Effector memory CD4-positive, alpha-beta T cell (primary cell): ENCODE measurements at places on chromosomes 6 and 20.

GRCh38 chr6:53029761-53030160, 34.7 kb upstream of the GSTA4 start:
- no peak for DNase-seq

DNA sequence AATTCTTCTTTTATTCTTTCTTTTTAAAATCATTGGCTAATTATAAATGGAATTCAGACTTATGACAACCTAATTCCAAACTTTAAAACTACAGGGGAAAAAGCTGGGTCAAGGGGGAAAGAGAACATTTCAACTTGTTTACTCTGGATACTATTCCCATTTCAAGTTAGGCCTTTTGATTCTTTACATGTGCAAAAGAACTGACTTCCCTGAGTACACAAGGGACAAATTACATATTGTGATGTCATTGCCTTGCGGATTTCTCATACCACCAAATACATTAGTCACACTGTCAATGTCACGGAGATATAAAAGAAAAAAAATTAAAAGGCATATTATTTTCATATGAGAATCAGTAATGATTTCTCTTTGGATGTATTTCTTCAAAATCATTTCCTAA, 96.5 kb upstream of the TBX18 start:
- DNase-seq = no peak

DNA sequence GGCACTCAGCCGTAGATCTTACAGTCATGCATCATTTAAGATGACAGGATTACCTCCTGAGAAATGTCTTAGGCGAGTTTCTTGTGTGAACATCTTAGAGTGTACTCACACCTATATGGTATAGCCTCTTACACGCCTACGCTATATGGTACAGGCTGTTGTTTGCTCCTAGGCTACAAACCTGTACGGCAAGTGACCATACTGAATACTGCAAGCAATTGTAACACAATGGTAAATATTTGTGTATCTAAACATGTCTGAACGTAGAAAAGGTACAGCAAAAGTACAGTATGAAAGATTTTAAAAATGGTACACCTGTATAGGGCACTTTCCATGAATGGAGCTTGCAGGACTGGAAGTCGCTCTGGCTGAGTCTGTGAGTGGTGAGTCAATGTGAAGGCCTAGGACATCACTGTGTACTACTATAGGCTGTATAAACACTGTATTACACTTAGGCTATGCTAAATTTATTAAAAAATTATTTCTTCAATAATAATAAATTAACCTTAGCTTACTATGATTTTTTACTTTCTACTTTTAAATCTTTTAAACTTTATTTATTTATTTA, 541 bp upstream of the IL20RA start:
- no peak for DNase-seq

GRCh38 chr6:140601021-140601808, 1226.8 kb upstream of the CITED2 start:
- DNase-seq = no peak
